ENCODE measurements at places on chromosomes 7 and 10.

DNA sequence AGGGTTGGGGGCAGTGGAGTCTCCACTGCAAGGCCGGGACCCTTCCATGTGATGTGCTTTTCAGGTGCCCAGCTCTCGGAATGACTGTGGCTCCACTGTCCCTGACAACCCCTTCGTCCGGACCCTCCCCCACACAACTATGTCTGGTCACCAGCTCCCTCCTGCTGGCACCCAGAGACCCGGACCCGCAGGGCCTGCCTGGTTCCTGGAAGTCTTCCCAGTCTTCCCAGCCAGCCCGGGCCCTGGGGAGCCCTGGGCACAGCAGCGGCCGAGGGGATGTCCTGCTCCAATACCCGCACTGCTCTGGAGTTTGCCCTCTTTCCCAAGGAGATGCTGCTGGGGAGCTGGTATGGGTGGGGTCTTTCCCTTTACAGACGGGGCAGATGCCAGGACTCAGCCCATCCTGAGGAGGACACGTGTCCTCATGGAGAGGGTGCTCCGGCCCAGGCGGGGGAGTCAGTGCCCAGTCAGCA is 5.5 kb downstream of the ATP6V0E2 start:
- DNase-seq = peak; percentile 13

GRCh38 chr10:70331486-70332268 is 47.9 kb upstream of the NPFFR1 start:
- no peak for DNase-seq

GRCh38 chr7:35424869-35425495 is 171.1 kb upstream of the TBX20 start:
- DNase-seq = peak; percentile 50

- no peak for DNase-seq
These were observed 119.8 kb downstream of the GLI3 start for GRCh38 chr7:42117201-42117600.

GRCh38 chr7:110157631-110158362 is 933.1 kb upstream of the LRRN3 start:
- DNase-seq = no peak

- DNase-seq = no peak
These were observed 167.4 kb downstream of the ARHGAP21 start for GRCh38 chr10:24556126-24556749.

DNA sequence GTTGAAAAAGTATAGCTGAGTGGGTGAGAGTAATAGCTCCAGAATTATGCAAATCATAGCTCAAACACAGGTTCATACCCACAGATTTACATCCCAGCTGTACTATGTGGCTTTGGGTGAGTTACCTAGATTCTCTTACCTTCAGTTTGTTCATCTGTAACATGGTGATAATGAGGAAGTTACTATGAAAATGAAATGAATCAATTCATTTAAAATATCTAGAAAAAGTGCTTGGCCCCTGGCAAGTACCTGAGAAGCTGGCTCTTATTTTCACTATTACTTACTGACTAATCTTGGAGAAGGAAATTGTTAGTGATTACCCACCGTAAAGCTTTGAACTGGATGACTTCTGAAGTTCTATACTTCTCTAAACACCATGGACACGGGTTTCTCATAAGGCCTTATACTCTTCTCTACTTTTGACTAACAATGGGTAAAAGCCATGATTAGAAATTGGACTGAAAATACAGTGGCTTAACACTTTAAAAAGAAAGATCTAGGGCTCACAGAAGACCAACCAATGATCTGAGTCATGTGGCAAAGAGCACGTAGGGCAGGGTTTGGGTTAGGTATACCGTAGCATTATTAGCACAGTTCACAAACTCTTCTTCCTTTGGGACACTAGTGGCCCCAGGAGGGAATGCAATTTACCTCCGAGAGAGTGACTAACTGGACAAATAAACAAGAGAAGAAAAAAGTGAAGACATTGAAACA is 149.2 kb downstream of the PLPP4 start:
- no peak for DNase-seq

- no peak for DNase-seq
These were observed 105.9 kb downstream of the ARHGAP12 start for GRCh38 chr10:31822616-31823318.

DNA sequence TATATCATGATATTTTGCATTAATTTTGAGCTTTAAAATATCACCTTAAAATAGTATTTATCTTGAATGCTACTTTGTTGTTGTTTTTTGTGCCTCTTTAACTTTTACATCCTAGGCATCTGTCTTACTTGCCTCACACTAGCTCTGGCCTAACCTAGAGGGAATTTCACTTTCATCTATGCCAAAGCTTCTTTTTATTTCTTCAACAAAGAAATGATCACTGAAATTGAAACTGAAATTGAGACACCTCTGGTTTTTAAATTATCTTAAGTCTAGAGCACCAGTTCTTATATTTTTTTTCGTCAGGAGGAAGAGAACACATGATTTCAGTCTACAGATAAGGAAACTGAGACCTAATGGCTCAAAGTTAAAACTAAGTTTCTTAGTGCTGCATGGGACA is 3.5 kb upstream of the SCIN start:
- no peak for DNase-seq

DNA sequence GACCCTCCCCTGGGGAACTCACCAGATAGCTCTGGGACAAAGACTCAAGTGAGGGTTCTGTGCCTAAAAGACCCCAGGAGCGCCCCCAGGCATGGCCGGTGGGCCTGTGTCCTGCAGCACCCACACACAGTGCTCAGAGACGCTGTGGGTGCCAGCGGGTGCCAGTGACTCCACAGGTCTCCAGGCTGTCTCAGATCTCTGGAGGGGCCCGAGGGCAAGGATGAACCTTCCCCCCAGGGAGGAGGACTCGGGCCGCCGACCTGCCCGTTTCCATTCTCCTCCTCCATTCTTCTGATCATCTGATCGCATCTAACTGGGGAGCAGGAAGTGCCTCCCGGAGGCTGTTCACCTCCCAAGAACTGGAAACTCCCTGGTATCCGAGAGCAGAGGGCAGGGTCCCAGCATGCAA is 980 bp downstream of the ADAM8 start:
- DNase-seq = peak; percentile 59

- DNase-seq = no peak
These were observed 457.6 kb downstream of the LRMDA start for GRCh38 chr10:75889051-75889450.

- no peak for DNase-seq
These were observed 10.6 kb downstream of the DBF4 start for GRCh38 chr7:87886875-87887274.

GRCh38 chr7:148609045-148609725 is 18.6 kb downstream of the C7orf33 start:
- DNase-seq = no peak

- DNase-seq = peak; percentile 55
These were observed 122.7 kb downstream of the MAD1L1 start for GRCh38 chr7:2109936-2110609.

DNA sequence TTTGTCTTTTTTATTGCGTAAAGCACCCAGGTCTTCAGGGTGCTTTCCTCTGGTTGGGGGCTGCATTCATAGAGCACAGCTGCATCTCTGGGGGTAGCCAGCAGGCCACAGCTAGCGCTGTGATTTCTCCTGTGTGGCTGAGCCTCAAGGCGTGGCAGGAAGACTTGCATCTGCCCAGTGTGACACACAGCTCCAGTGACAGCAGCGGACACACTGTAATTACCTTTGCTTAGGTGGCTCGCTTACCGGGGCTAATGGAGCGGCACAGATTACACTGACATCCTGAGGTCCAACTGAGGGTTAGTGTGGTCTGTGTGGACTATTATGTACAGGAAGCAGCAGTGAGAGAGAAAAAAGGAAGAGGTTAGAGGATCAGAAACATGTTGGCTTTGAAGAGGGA is 27.1 kb downstream of the ABCB4 start:
- no peak for DNase-seq

GRCh38 chr7:78736548-78736947 is 716.9 kb downstream of the MAGI2 start:
- DNase-seq = no peak

- no peak for DNase-seq
These were observed 11.7 kb upstream of the CPA4 start for GRCh38 chr7:130281260-130281659.
